Stimulated activated CD4-positive, alpha-beta T cell treated with anti-CD3 and anti-CD28 coated beads, TNF-alpha, amount 100 ng/mL, for 24 hours (primary cell): ENCODE measurements at places on chromosomes 7 and 10.

DNA sequence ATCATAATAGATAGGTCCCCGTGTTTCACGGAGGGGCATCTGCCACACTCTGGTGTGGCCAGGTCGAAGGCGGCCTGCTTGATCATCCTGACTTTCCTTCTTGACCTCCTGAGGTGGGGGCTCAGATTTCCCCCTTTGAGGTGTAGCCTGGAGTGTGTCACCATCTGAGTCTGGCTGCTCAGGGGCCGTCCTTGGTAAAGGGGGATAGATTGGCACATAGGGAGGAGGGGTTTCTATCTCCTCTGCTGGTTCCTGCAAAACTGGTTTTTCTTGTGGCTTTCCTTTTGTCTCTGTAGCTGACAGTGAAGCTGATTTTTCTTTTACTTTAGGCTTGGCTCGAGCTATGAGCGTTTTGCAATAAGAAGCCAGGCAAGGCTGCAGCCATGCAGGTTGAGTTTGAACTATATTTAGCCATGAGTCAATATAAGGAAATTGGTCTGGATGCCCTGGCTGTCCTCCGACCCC is 7.1 kb upstream of the ZNF117 start:
- DNase-seq = no peak

DNA sequence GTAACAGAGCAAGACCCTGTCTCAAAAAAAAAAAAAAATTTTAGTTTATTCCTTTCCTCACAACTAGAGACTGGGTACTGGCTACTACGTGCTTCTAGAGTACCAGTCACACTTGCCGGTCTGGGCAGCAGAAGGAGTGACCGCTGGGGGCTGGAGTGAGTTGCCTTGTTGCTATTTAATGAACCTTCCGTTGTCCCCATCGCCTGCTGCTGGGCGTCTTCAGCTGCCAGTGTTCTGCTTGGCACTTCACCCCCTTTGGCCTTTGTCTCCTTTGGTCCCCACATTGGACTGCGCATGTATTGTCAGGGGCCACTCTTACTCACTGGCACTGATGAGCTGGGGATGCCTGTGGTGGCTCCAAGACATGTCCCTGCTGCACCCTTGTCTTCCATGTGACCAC is 110.6 kb downstream of the CLEC2L start:
- no peak for DNase-seq

- no peak for DNase-seq
Observed at GRCh38 chr7:37718585-37718984, 35.0 kb downstream of the GPR141 start.

DNA sequence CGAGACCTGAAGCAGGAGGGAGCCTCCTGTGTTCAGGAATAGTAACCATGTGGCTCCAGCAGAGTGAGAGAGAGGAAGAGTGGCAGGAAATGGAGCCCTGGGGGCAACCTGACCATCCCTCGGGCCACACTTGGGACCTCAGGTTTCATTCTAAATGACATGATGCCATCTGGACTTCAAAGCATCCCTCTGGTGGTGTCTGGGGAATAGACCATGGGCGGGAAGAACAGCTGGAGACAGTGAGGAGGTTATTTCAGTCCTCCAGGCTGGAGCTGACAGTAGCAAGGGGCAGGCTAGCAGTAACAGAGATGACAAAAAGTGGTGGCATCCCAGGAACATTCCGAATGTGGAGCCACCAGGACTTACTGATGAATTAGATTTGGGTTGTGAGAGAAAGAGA is 44.8 kb downstream of the AKR1B1 start:
- DNase-seq = no peak

- no peak for DNase-seq
Observed at GRCh38 chr7:97002555-97003261, 2.6 kb upstream of the DLX6 start.

DNA sequence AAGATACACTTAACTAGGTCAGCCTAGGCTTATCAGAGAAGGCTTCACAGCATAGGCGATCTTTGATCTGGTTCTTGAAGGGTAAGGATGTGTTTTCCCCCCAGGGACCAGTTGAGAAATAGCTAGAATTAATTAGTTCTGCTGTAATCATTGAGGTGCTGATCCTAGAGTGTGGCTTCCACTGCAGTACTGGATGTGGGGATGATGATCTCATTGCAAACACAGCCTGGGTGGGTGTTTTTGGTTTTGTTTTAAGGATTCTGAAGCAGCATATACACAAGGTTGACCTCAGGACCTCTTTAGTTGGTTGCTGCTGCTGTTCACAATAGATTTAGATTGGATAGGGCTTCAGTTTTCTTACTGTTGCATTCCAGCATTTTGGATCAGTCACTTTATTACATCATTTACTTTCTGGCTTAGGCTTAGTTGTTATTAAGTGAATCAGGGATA is 159.7 kb downstream of the AUTS2 start:
- no peak for DNase-seq
